Psoas muscle (tissue), 8 donors: ENCODE measurements at places on chromosomes 1 and 21. TPM values are rescaled to one million over a fixed set of nuclear protein-coding genes. Genes with fewer than 3 reads are reported as not detected.

The PLD5 gene
- 0.03 TPM for polyA plus RNA-seq

The PCAT6 gene
- 0.57 TPM for polyA plus RNA-seq

The TFAP2E gene
- 0.06 TPM for polyA plus RNA-seq

The HFM1 gene
- 0.46 TPM for polyA plus RNA-seq

The ADGRL2 gene
- 5.1 TPM for polyA plus RNA-seq

The AUNIP gene
- 0.07 TPM for polyA plus RNA-seq

The KCNH1 gene
- polyA plus RNA-seq, result 0.13 TPM

The CD2 gene
- 0.21 TPM for polyA plus RNA-seq

The F3 gene
- polyA plus RNA-seq, result 3.8 TPM

The APCS gene
- polyA plus RNA-seq, result not detected

The AGBL4 gene
- polyA plus RNA-seq, result 0.01 TPM

The INSRR gene
- under 0.01 TPM for polyA plus RNA-seq

The CD244 gene
- 0.03 TPM for polyA plus RNA-seq

The NKAIN1 gene
- 3.3 TPM for polyA plus RNA-seq

The CASZ1 gene
- 23.7 TPM for polyA plus RNA-seq

The PPFIA4 gene
- polyA plus RNA-seq, result 14.1 TPM

The FAM43B gene
- polyA plus RNA-seq, result 0.05 TPM

The MIXL1 gene
- polyA plus RNA-seq, result not detected

The LCE1C gene
- not detected for polyA plus RNA-seq

The MCOLN3 gene
- polyA plus RNA-seq, result 0.12 TPM

The BSND gene
- polyA plus RNA-seq, result not detected

The EDARADD gene
- not detected for polyA plus RNA-seq

The NBPF10 gene
- polyA plus RNA-seq, result 1.3 TPM

The PDE4DIP gene
- polyA plus RNA-seq, result 1,043 TPM

The OR6N1 gene
- polyA plus RNA-seq, result not detected

The AVPR1B gene
- polyA plus RNA-seq, result not detected

The TMOD4 gene
- 154 TPM for polyA plus RNA-seq

The CD52 gene
- polyA plus RNA-seq, result 2.9 TPM
